Stimulated activated CD8-positive, alpha-beta memory T cell treated with anti-CD3 and anti-CD28 coated beads, Interleukin-15, amount 100 ng/mL, for 4 hours (primary cell): ENCODE measurements at places on chromosomes 2 and 18.

GRCh38 chr2:190927301-190927700 lies 46.7 kb downstream of the GLS start:
- DNase-seq: no peak

- no peak for DNase-seq
Measured at GRCh38 chr18:77132369-77133050, at the start of gene MBP. TSS of gene MBP (minus strand) at chr18:77132783. CDS start at chr18:77105261, 27,522 bp downstream.

- no peak for DNase-seq
Measured at GRCh38 chr2:124319577-124319976, 294.5 kb downstream of the CNTNAP5 start.

DNA sequence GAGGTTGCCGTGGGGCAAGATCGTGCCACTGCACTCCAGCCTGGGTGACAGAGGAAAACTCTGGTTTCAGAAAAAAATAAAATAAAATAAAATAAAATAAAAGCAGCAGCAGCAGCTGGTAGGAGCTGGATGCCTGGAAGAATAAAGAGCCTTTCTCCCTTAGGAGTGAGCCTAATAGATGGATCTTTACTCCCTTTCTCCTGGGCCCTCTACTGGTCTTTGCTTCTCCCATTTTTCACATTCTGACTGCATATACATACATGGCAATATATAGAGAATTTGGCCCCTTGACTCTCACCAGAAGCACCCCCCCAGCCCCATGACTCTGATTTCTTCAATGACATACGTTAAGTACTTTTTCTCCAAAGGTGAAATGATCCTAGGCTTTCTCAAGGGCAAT lies 9.8 kb upstream of the MALT1 start:
- DNase-seq: no peak

DNA sequence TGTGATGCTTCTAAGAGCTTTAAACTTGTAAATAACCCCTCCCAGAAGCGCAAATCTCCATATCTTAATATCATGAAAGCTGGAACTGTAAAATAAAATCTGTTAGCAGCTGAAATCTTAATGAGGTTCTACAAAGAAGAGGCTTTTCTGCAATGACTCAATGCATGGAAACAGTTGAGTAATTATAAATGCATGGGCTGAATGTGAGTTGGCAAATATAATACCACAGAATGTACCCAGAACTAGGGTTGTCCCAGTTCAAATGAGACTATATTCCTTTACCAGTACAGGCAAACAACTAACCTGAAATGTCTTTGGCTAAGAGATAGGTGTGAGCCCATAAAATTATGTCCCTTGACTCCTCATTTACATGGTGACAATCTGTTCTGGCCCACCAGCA lies 52.9 kb downstream of the SATB2 start:
- DNase-seq: no peak

- DNase-seq: no peak
Measured at GRCh38 chr2:119794237-119794636, 34.5 kb downstream of the PTPN4 start.

DNA sequence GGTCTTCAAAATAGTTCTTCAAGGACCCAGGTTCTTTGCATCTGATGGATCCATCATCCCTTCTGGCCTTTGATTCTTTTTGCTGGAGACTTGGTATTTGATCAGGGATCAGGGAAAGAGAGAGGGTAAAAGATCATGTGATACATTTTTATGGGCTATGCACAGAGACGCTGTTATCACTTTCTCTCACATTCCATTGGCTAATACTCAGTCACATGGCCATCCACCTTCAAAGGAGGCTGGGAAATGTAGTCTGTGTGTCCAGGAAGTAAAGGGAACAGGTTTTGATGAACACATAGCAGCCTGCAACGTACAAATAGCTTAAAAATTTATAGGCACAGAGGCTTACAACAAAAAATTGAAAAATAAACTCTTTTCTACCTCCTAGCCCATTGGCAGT lies 629.6 kb upstream of the FANCL start:
- DNase-seq: no peak

GRCh38 chr18:9782073-9782857 lies 74.2 kb downstream of the RAB31 start:
- no peak for DNase-seq

- DNase-seq: no peak
Measured at GRCh38 chr18:44916429-44917207, 235.9 kb downstream of the SETBP1 start.

DNA sequence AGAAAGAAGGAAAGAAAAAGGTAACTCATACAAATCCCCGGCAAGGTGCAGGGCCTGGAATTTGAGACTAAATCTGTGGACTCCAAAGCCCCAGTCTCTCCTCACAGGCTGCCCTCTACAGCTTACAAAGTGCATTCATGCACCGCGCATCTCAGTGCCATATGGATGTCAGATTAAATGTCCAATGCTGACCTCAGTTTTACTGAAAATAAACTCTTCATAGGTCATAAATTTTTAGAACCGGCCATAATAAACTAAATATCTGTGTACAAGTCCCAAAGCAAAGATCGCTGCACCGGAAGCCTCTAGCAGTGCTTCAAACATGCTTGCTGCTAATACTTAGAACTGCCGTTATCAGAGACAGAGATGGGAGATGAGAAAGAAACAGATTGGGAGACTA lies 17.7 kb downstream of the ST6GAL2 start:
- DNase-seq: no peak

DNA sequence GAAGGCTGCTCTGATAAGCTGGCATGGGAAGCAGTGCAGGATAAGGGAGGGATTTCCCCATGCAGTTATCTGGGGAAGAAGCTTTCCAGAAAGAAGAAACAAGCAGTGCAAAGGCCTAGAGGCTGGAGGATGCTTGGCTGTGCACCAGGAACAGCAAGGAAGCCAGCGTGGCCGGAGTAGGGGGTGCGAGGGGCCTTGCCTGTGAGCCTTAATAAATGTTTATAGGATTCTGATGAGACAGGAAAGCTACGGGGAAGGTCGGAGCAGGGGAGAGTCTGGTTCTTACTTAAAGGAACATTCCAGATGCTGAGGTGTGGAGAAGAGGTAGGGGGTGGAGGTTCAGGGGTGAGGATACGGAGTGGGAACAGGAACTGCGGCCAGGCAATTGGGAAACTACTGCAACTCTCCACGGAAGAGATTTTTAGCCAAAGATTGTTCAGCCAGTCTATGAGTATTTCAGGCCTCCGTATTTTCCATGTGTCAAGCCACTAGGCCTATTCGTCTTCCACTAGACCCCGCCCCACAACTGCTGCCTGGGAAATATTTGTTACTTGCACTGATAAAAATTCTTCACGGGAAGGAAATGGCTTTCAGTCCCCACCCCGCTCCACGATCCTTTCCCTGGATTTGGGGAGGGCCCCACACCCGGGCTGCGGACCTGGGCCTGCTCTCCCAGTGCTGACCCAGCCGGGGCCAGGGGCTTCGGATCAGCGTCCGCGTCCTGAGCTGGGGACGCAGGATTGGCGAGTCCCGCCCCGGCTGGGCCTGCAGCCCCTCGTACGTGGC lies 516 bp downstream of the EIF2AK2 start:
- DNase-seq: no peak

GRCh38 chr2:149741646-149742045 lies 154.1 kb upstream of the MMADHC start:
- no peak for DNase-seq

DNA sequence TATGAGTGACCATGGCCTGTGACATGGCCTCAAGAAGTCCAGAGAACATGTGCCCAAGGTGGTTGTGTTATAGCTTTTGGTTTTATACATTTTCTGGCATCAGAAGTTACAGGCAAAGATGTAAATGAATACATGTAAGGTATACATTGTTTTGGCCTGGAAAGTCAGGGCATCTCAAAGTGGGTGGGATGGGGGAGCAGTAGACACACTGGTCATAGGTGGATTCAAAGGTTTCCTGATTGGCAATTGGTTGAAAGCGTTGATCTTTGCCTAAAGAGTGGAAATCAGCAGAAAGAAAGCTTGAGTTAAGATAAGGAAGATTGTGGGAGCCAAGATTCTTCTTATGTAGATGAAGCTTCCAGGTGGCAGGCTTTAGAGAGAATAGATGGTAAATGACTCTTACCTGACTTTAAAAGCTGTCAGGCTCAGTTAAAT lies 62.1 kb upstream of the DYNAP start:
- DNase-seq: no peak

DNA sequence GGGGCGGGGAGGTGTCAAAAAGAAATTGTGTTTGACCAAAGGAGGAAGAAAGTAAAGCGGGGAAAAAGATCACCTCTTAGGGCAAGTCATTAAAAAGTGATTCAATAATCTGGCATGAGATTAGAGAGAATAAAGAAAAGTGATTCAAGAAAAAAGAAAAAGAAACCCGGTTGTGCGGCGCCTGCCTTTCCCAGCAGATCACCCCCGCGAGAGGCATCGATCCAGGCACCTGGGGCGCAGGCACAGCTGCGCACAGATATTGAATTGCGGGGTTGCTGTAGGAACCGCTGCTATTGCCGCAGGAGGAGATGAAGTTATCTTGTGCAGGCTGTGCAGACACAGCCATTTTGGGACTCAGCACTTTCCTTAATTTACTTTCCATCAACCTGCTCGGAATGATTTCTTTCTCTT lies 71.2 kb downstream of the PLB1 start:
- no peak for DNase-seq

DNA sequence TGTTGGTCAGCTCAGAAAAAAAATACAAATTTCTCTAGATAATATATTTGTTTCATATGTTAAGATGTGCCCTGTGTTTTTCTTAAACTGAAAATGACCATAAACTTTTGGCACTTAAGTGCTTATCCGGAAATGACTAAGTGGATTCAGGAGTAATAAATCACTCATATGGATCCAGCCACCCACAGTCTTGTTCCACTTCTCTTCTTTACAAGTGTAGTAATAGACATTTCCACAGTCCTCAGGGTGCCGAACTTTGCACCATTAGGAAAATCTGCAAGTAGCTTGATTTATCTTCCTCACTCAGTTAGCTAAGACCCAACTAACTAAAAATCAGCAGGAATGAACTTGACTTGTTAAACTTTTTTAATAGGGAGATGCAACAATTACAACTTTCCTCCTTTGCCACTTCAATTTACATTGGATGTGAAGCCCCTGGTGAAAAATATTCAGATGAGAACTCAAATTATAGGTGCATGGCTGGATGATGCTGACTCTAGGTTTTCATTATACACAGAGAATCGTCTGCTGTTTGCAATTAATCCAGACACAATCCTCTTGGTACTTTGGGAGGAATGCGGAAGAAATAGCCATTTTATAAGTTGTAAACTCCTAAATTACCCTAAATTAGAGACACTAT lies 322.5 kb downstream of the ARHGAP15 start:
- no peak for DNase-seq

- DNase-seq: no peak
Measured at GRCh38 chr2:168566974-168567665, 111.0 kb downstream of the CERS6 start.

GRCh38 chr2:211359347-211359746 lies 802.9 kb downstream of the CPS1 start:
- no peak for DNase-seq

- no peak for DNase-seq
Measured at GRCh38 chr2:52956766-52957165, 810.8 kb upstream of the CHAC2 start.

- no peak for DNase-seq
Measured at GRCh38 chr2:55148269-55148668, 83.8 kb downstream of the CLHC1 start.

DNA sequence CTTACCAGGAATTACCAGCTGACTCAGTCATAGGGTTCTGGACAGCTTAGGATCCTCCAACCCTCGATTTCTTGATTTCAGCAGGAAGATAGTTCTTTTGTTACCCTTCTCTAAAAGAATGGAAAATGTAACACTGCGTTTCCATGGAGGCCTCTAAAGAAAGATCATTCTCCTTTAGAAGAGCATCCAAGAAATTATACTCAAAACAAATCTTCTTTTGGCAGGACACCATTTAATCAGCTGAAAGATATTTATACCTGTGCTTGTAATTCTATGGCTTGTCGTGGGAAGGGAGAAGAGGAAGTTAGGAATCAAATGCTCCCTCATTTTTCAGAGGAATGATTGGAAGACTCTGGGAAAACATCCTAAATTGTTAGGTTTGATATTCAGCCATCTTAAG lies 130.5 kb downstream of the RAB3GAP1 start:
- DNase-seq: no peak

GRCh38 chr2:133072837-133073694 lies 403.1 kb upstream of the LYPD1 start:
- no peak for DNase-seq

DNA sequence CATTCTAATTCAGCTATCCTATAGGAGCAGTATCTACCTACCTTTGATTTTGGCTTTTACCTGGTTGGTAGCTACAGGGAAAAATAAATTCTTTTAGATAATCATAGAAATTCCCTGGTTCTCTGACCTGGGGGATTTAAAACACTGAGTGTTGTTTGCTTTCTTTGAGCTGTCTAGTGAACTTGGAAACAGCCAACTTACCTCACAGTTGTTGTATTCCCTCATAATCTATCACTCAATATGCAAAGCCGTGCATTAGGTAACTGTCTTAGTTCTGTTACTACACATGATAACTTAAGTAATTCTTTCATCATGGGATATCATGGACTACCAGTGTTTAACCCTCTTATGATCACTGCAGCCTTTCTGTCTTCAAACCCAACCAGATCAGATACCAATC lies 127.8 kb downstream of the TTC27 start:
- no peak for DNase-seq

GRCh38 chr18:33946336-33946735 lies 278.4 kb downstream of the NOL4 start:
- no peak for DNase-seq

- no peak for DNase-seq
Measured at GRCh38 chr2:152486737-152487400, 151.9 kb downstream of the FMNL2 start.

GRCh38 chr2:220962556-220962955 lies 609.5 kb downstream of the EPHA4 start:
- DNase-seq: no peak

DNA sequence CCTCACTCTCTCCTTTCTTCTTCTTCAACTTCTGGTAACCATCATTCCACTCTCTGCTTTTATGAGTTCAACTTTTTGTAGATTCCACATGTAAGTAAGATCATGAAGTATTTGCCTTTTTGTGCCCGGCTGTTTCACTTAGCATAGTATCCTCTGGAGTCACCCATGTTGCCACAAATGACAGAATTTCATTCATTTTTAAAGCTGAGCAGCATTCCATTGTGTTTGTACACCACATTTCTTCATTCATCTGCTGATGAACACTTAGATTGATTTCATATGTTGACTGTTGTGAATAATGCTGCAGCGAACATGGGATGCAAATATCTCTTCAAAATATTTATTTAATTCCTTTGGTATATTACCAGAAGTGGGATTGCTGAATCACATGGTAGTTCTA lies 133.6 kb upstream of the ERBB4 start:
- no peak for DNase-seq
